ENCODE measurements at places on chromosomes 1 and 21.

DNA sequence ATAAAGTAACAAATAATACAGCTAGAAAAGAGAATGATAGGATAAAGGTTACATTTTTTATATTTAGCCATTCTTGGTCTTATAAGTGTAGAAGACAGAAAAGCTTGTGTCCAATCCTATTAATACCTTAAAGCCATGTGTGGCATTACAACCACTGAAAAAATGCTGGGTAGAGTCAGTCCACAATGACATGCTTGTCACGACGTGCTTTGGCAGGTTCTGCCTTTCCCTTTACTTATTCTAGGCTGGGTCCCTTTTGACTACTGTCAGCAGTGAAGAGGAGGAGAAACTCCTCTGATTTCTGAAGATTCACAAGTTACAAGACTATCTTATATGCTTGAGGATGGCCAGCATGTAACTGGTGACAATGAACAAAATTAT, 14.6 kb upstream of the AIM2 start:
- DNase-seq, result no peak

DNA sequence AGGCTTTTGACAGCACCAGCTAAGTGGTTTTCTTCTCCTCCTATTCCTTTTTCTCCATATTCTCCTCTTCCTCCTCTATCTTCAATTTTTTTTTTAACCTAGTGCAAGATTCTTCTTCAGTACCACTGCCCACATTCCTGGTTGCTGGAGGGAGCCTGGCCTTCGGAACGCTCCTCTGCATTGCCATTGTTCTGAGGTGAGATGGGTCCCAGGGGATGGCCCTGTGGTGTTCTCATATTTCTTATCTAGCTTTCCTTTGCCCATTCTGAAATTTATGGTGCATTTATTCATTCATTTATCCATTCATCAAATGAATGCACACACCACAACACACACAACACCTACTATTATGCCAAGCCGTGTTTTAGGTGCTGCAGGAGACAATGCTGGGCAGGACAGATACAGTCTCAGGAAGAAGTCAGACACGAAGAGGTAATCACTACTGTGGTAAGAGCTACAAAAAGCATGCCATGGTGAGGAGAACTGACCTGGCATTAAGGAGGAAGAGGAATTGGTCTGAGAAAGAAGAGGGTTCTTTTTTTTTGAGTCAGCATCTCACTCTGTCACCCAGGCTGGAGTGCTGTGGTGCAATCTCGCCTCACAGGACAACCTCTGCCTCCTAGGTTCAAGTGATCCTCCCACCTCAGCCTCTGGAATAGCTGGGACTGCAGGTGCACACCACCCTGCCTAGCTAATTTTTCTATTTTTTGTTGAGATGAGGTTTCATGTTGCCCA, 47.5 kb upstream of the TDRD10 start:
- no peak for DNase-seq

DNA sequence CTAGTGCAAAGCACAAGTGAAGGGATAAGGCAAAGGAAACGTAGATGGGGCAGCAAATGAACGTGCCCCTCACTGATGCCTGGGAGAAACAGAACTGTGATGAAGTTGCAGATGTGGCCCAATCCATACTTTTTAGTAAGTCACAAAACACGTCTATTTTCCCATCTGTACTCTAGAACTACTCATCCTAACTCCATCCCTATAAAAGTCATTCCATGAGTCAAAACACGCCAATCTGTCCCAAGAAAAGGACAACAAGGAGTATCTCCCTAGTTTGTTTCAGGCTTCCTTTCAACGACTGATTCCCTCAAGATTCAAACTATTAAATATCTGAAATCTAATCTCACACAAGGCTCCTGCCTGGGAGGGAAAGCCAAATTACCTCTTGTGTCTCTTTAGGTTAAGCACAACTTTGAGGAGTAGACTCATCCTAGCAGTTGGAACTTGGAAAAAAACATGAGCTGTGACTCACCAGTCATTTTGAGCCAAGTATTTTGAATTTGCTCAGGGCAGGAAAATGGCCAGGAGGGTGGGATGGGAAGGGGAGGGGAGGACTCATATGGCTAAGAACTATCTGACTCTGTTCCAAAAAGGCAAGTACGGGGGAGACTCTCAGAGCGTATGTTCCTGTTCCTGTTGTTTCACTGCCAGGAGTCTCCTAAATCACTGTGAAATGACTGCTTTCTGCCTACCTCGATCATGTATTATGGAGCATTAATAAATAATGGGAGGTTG, 214.5 kb upstream of the CAMK1G start:
- peak; percentile 69 for DNase-seq

- no peak for DNase-seq
Observed at GRCh38 chr1:67339623-67340343, 32.1 kb downstream of the IL12RB2 start.

- no peak for DNase-seq
Observed at GRCh38 chr1:213585959-213586586, 401.7 kb upstream of the PROX1 start.

- DNase-seq, result peak; percentile 28
Observed at GRCh38 chr1:82837766-82838465, 1037.2 kb downstream of the ADGRL2 start.

DNA sequence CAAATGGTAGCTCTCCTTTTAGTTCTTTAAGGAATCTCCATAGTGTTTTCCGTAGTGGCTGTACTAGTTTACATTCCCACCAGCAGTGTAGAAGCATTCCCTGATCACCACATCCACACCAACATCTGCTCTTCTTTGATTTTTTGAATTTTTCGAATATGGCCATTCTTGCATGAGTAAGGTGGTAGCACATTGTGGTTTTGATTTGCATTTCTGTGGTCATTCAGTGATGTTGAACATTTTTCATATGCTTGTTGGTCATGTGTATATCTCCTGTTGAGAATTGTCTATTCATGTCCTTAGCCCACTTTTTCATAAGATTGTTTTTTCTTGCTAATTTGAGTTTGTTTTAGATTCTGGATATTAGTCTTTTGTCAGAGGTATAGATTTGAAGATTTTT, 84.6 kb upstream of the B3GALT2 start:
- no peak for DNase-seq

GRCh38 chr1:30908696-30909364, at the start of gene SDC3:
Gene SDC3, minus strand, starts transcription at chr1:30908758. Its CDS starts 172 bp downstream, at chr1:30908586.
- DNase-seq, result peak; percentile 61

GRCh38 chr1:35659589-35659988, 18.3 kb upstream of the PSMB2 start:
- DNase-seq, result peak; percentile 20

DNA sequence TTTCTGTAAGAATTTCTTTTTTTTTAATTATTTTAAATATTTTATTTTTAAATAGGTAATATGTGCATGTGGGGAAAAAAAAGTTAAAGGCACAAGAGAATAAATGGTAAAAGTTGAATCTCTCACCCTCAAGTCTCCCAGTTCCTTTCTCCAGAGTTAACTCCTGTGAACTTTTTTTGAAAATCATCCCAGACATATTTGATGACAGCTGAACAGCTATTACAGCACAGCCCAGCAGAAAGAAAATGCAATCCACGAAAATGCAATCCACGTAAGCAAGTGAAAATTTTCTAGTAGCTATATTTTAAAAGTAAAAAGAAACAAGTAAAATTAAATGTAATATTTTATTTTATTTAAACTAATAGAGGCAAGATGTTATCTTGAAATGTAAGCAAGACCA, 310.0 kb upstream of the RUNX1 start:
- no peak for DNase-seq

DNA sequence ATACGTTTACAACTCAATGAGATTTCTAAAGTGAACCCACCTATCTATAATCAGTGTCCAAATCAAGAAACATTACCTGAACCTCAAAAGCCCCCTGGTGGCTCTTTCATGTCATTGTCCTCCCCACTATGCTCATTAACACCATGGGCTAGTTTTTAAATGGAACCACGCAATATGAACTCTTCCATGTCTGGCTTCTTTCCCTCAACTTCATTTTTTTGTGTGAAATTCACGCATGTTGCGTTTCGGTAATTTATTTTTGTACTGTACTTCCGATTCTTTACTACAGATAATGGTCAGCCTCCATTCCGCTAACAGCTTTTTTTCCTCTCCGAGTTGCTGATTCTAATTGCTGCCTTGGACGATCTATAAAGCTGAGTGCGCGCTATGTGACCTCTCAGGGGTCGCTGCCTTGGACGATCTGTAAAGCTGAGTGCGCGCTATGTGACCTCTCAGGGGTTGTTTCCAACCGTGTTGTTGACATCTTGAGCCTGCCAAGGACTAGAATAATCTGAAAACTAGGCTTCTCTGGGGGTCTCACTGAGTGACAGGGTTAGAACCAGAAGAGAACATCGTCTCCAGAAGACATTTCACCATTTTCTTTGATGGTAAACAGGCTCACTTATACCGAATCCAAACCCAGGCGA, 1.1 kb upstream of the CACYBP start:
- DNase-seq, result peak; percentile 88

GRCh38 chr1:118360817-118361216, 175.8 kb upstream of the SPAG17 start:
- DNase-seq, result no peak
